ENCODE measurements at places on chromosomes 5 and 9.

DNA sequence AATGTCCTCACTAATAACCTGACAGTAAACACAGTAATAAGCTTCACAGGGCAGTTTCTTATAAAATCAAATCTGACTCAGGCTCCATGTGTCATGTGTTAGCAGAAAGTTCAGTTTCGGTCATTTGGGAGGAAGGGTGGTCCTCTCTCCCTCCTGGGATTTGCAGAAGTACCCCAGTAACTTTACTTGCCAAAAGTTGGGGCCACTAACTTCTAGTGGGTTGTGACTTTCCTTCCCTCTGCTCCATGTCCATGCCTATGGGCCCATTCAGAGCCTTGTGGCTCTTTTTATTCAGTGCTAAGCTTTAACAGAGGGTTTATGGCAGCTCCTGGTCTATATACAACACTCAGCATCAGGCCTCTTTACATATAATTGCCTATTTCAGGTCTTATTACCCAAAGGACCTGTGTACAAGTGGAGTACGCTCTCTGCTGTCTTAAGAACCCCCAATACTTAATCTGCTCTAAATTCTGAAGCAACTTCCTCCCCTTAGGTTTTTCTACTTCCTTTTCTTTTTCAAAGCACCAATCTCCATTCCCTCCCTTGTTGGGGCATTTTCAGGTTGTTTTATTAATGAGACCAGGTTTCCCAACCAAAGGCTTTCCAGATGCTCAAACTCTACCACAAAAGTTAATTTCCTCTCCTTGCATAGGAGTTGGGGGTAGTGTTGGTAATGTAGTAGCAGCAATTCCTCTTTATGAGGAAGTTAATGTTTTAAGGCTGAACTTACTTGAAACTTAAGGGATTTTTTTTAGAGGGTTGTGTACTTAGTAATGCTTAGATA is 107.7 kb downstream of the CCDC192 start:
- no peak for DNase-seq

GRCh38 chr5:101346447-101346846 is 443.4 kb upstream of the ST8SIA4 start:
- no peak for DNase-seq

DNA sequence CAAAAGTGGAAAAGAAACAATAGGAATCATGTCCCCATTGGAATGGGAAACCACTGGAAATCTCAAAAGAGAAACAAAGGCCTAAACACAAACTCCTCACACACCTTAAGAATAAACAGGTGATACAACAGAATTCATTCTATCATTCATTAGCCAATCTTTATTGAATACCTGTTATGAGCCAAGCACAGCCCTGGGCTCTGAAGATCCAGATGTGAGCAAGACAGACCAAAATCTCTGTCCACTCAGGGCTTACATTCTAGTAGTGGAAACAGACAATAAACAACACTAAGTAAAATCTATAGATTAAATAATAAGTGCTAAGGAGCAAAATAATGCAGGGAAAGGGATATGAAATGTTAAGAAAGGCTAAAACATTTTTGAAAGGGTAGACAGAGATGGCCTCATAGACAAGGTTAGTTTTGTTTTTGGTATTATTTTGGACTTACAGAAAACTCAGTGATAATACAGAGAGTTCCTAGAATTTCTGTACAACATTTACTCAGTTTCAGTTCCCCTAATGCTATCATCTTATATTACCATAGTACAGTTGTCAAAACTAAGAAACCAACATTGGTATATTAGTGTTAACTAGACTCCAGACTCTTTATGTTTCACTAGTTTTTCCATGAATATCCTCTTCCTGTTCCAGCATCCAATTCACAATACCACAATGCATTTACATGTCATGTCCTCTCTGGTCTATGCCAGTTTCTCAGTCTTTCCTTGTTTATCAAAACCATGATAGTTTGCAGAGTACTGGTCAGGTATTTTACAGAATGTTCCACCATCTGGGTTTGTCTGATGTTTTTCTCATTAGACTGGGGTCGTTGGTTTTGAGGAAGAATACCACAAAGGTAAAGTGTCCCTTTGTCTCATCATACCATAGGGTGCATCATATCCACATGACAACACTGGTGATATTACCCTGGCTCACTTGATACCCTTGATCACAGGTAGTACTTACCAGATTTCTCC is 103.7 kb downstream of the SIL1 start:
- no peak for DNase-seq

- no peak for DNase-seq
Observed at GRCh38 chr5:33817301-33817700, 74.5 kb downstream of the ADAMTS12 start.

DNA sequence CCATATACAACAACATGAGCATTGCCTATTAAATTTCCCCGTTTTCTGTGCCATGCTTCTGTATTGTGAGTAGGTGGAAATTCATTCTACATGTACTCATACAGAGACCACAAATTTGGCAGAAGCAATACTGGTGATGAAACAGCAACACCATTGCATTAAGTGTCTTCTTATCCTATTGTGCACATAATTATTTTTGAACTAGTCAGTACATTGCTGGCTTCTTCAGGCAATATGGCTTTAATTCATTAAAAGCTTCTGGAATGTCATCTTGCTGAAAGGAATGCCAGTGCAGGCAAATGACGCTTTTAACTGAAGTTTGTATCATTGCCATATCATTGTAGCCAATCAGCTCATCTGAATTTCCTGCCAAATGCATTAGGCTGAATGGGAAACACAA is 82.6 kb downstream of the KIAA1958 start:
- DNase-seq = no peak

GRCh38 chr5:139760066-139761056 is 35.2 kb upstream of the PSD2 start:
- no peak for DNase-seq

DNA sequence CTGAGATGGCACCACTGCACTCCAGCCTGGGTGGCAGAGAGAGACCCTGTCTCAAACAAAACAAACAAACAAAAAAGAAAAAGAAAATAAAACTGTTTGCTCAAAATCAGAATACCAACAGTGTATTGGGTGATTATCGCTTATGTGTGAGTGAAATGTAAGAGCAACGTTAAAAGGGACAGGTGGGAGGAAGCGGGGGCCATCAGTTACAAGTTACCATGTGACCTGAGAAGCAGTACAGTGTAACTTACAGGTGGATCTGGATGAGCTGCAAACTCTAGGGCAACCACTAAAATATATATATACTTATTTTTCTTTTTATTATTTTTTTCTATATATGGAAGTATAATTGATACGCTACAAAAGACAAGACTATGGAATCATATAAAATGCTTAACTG is 93.4 kb downstream of the KCNT1 start:
- DNase-seq = no peak

- no peak for DNase-seq
Observed at GRCh38 chr9:122961139-122961538, 20.3 kb downstream of the RABGAP1 start.

- no peak for DNase-seq
Observed at GRCh38 chr9:27367175-27367798, 70.3 kb upstream of the EQTN start.

DNA sequence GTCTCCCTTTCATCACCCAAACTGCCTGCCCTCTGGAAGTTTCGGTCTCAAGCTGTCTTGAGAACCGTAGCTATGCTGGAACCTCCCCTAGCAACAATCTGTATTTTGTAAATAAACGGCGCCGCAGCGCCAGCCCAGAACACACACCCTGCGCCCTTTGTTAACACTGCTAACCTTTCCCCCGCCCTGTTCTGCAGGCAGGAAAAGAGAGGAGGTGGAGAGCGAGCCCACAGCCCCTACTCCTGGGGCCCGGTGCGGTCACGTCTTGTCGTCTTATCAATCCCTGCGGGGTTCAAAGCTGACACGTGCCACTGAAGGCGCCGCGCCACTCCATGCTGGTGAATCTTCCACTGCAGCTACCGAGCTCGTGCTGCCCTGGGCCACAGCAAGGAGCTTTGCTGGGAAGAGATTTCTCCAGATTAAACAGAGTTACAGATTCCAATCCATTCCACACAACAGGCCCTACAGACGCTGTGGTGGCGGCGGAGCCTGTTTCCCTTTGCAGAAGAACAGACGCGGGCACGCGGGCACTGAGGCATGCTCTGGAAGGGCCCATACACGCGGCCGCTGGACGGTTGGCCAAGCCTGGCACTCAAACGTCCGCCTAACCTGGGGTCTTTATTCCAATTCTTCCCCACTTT is 25.3 kb downstream of the ZDHHC11B start:
- DNase-seq = no peak

DNA sequence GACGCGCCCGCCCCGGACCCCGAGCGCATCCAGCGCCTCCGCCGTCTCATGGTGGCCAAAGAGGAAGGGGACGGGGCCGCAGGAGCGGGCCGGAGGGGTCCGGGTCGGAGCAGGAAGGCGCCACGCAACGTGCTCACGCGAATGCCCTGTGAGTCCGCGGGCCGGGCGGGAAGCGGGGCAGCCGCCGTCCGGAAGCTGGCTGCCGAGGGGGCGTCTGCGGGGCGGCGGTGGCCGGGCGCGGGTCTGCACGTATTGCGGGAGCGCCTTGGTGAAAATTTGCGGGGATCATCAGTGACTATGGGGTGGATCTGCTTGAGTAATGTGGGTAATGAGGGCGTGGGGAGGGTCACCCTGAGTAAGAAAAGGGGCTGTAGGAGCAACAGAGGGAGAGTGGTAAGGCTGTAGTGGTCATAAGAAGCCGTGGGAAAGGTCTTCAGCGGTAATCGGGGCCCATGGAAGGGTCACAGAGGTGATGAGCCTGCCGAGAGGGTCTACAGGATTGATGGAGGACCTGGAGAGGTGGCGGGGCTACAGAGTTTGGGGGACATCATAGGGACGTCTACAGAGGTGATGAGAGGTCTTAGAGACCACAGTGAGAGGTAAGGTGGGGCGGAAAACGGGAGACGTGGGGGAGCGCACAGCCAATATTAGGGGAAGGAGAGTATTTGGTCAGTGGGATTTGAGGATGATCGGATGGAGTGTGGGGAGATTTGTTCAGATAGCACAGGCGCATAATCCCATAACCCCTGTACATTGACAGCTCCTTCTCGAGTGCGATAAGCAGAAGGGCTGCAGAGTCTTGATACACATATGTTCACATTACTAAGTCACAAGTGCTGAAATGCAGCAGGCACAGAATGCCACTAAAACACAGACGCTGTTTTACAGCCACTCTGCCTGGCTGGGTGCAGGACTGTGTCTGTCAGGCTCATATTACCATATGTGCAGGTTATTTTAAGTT is 819 bp downstream of the LSM11 start:
- no peak for DNase-seq

- DNase-seq = peak; percentile 62
Observed at GRCh38 chr9:137149942-137150616, 11.1 kb downstream of the GRIN1 start.

DNA sequence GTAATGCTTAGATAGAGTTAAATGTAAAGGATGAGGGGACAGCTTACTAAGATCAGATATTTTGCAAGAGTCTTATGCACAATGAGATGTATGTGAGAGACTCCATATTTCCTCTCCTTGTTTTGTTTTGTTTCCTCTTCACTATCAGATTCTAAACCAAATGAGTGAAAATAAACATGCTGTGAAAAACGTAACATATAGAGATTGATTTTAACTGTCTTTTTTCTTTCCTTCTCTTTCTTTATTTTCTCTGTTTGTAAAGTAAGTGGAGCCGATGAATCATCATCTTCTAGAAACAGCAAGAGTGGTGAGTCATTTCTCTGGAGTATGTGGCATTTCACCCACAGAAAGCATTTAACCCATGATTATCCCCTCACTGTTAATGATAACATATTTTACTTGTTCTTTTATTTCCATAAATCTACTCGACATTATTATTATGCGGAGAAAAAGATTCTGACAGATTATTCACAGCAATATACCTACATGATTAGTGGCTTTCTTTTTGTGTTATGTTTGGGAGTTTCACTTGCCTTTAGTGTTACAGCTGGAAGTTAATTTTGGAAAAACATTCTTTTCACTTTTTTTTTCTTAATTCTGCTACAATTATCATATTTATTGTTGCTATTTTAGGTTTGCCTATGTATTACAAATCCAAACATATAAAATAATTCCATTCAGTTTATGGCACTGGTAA is 2.1 kb upstream of the ANXA1 start:
- no peak for DNase-seq

DNA sequence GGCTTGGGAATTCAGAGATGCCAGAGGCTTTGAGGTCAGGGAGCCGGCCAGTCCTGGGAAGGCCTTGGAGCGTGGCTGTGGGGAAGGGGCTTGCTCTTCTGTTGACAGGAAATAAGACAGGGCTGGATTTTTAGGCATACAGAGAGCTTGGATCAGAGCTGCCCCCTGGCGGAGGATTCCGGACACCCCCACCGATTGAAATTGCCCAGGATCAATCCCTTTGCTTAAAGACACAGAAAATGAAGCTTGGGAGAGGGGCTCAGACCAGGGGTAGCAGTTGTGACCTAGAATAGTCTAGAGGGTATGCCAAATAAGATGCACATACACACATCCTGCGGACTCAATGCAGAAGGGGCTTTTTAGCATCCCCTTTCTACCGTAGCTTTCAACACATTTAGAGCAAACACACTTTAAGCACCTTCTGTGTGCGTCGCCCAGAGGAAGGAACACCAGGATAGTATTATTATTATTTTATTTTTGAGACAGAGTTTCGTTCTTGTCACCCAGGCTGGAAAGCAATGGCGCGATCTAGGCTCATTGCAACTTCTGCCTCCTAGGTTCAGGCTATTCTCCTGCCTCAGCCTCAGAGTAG is 1.7 kb upstream of the NTMT1 start:
- DNase-seq = peak; percentile 74

DNA sequence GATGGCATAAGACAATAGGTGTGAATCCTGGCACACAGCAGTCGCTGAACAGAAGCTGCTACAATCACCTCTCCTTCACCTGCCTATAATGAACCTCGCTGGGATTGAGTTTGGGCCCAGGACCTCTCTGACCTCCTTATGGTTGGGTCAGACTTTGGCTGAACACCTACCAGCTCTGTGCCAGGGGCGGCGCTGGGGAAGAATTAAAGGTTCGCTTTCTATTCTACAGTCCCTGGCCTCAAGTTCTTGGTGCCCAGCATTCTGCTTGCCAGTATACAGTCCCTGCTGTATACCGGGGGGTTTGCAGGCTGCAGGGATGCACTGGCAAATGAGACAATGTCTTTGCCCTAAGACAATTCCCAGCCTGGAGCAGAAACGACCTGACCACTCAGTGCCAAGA is 895 bp upstream of the STRBP start:
- no peak for DNase-seq

GRCh38 chr9:20552874-20553557 is 69.3 kb downstream of the MLLT3 start:
- no peak for DNase-seq

GRCh38 chr5:110087829-110088228 is 398.1 kb downstream of the MAN2A1 start:
- no peak for DNase-seq

DNA sequence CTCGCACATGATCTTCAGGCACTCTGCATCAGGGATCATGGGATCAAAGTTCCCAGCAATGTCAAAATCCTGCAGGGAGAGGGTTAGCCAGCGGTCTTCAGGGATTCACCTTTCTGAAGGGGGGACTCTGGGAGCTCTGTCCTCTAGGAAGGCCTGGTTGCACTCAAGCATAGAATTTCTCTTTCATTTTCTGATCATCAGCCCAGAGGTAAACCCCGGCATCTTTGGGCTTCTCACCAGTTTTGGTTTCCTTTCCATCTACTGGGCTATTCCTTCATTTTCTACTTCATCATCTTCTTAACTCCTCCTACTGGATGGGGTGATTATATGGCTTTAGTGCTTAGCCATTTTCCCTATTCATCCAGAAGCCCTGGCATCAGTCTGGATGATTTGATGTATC is 4.6 kb upstream of the DND1 start:
- DNase-seq = no peak

- DNase-seq = no peak
Observed at GRCh38 chr9:91212596-91213243, 149.0 kb downstream of the AUH start.

- DNase-seq = no peak
Observed at GRCh38 chr9:87556039-87556438, 58.4 kb downstream of the DAPK1 start.

GRCh38 chr9:121763131-121763530 is 111.7 kb downstream of the DAB2IP start:
- DNase-seq = no peak

All from stimulated activated CD4-positive, alpha-beta T cell treated with anti-CD3 and anti-CD28 coated beads, TNF-alpha, amount 100 ng/mL, for 48 hours (primary cell).